ENCODE measurements at places on chromosomes 1 and 21.

- no peak for DNase-seq
These were observed 84.9 kb downstream of the CDC7 start for GRCh38 chr1:91585502-91585901.

GRCh38 chr1:235074523-235075047, 54.1 kb downstream of the TOMM20 start:
- no peak for DNase-seq

- no peak for DNase-seq
These were observed 9.9 kb upstream of the RSRP1 start for GRCh38 chr1:25257196-25257595.

DNA sequence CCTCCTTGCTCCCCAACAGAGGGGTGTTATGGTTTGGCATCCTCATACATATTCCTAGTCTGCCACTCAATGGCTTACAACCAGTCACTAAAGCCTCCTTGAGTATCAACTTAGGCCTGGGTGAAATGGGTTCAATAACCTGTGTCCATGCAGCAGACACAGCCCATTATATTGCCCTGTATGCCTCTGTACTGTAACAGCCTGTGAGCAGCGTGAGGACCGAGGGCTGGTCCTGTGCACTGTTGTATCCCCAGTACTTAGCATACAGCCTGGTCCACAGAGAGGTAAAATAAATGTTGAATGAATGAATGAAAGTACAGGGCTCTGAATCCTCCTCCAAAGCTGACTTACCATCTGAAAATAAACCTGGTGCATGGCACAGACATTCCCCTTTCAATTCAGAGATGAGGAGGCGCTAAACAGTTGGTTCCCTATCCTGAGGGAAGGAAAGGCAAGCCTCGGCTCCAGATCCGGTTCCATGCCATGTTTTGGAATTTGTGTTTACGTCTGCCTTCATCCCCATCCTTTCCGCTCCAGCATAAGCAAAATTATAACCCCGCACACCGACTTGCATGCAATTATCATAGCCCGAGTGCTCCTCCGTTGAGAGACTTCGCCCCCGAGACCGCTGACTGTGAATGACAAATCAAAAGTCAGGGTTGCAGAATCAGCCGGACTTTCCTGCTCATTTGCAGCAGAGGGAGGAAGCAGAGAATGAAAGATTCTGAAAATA, 45.0 kb upstream of the DNAJC6 start:
- no peak for DNase-seq

DNA sequence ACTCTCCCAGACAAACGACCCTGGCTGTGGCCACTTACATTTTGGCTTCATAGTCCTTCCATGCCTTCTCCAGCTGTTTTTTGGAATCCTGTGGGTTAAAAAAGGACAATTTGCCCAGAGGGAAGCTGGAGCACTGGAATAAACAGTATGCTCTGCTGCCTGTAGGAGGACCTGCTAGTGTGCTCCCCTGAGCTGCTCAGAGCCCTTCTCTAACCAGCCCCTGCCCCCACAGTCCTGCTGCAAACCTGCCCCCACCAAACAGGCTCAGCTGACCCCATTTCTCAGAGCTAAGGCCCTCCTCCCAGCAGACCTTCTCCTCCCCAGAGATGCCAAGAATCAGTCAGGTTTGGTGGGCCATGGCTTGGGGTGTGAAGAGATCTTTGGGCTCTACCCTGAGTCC, 26.9 kb upstream of the TCEA3 start:
- no peak for DNase-seq

DNA sequence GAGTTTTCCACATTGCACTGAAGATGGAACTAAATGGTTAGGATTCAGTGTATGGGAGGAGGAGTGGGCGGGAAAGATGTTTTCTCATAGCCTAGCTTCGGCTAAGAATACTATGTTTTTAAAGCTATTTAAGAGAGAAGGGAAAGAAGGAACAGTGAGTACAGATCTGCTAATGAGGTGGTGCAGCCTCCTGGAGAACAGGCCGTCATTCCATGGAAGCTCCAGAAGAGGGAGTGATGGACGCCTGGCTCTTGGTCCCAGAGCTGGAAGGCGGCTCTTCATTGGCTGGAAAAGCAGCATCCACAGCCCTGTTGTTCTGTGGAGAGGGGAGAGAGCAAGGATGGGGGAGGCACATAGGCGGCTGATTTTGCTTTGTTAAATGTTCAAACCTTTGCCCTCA, 6.9 kb downstream of the CAMK1G start:
- no peak for DNase-seq

GRCh38 chr1:86833461-86834215, 80.3 kb downstream of the SELENOF start:
- DNase-seq: peak; percentile 79

GRCh38 chr1:16420424-16421118, 16.7 kb downstream of the SPATA21 start:
- DNase-seq: no peak

DNA sequence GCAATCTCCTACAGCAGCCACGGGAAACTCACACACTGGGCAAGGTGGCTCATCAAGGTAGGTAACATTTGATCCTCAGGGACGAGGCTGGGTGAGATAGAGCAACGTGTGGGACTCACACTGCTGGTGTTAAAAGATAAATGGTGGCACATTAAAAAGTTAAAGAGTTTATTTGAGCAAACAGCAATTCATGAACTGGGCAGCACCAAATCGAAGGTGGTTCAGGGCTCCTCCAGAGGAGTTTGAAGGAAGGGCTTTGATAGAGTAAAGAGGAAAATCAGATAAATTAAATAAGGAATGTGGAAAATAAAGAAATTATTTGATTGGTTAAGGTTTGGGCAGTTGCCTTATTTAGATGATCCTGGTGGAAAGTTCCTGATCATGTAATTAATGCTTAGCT, 23.6 kb upstream of the TMEM51 start:
- DNase-seq: no peak

- no peak for DNase-seq
These were observed 44.2 kb downstream of the TMEM53 start for GRCh38 chr1:44630116-44630515.

DNA sequence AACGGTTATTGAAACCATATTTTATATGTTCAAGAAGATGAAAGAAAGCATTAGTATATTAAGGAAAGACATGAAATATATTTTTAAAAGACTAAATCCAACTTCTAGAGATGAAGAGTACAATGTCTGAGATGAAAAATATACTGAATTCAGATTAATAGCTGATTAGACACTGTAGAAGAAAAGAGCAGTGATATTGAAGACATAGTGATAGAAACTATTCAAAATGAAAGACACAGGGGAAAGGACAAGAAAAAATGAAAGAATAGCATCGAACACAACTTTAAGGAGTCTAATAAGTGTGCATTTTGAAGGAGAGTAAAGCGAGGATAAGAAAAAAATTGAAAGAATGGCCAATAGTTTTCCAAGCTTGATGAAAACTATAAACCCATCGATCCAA, 11.2 kb upstream of the IFNAR1 start:
- no peak for DNase-seq
